ENCODE measurements at places on chromosomes 6 and 20. TPM values are rescaled to one million over a fixed set of nuclear protein-coding genes. Genes with fewer than 3 reads are reported as not detected.

Gene SIGLEC1
- not detected for total RNA-seq

Gene PDE7B
- total RNA-seq: 0.58 TPM

Gene TAGAP
- total RNA-seq: 113 TPM

Gene PDSS2
- total RNA-seq: 14.8 TPM

Gene RCAN2
- total RNA-seq: not detected
